Gastrocnemius medialis (tissue), 4 donors: ENCODE measurements at places on chromosomes 6 and 20.

DNA sequence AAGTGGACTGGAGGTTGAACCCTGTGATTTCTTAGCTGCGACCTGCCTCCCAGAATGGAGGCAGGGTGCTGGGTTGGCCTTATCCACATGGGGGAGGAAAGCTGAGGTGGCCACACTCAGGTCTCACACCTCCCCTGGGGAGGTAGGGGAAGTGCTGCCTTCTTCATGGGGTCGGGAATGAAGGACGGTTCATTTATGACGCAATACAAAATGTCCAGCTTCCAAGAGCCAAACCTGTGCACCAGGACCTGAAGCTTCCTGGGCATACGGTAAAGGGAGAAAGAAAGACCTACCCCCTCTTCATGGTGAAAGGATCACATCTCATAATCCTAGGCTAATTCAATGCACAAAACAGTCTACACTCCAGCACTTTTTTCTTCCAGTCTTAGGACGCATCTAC is 150.6 kb upstream of the CDYL start:
- DNase-seq: no peak

DNA sequence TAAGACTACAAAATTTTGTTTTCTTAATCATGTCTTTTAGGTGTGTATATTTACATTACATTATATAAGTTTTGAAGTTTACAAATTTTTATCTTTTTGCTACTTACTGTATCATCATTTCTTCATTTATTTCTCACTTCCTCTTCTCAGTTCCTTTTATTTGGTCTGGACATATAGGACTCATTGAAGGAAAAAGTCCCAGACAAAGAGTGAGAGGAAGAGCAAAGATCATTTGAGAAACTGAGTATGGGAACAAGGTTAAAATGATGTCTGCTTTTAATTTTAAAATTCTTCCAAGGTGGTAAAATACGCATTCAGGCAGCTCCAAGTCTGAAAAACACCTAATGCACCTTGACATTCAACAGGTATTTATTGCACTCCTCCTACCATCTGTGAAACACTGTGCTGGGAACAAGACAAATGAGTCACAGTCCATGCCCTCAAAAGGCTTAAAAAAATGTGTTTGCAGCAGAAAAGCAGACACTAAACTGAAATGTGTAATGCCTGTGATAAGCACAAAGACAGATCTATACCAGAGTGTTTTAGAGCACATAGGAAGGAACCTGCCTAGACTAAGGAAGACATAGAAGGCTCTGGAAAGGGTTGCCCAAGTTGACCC is 63.2 kb downstream of the PKIB start:
- no peak for DNase-seq

GRCh38 chr6:38833320-38833719 is 118.2 kb downstream of the DNAH8 start:
- DNase-seq: no peak

DNA sequence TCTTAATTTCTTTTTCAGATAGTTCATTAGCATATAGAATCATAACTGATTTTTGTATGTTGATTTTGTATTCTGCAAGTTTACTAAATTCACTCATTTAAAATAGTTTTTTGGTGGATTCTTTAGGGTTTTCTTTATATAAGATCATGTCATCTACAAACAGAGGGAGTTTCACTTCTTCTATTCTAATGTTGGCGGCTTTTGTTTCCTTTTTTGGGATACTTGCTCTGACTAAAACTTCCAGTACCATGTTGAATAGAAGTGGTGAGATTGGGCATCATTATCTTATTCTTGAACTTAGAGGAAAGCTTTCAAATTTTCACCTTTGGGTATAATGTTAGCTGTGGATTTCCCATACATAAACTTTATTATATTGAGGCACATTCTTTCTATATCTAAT is 296.9 kb downstream of the BCKDHB start:
- DNase-seq: no peak

GRCh38 chr6:33481192-33481591 is 26.8 kb downstream of the ZBTB9 start:
- DNase-seq: no peak

DNA sequence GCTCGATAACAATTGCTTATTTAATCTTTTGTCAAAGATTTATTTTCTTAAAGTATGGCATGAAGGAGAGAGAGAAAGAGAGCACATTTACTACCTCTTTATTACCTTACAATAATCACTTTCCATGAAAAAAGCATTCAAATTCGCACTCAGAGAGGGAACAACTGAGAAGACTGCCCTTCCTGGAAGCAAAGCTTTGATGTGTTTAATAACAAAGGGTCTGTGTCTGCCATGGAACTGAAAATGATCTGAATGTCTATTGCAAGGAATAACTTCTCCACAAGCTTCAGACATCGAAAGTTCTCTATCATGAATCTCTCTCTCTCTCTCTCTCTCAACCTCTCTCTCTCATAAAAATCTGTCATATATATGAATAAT is 308.9 kb downstream of the HDGFL1 start:
- DNase-seq: no peak

DNA sequence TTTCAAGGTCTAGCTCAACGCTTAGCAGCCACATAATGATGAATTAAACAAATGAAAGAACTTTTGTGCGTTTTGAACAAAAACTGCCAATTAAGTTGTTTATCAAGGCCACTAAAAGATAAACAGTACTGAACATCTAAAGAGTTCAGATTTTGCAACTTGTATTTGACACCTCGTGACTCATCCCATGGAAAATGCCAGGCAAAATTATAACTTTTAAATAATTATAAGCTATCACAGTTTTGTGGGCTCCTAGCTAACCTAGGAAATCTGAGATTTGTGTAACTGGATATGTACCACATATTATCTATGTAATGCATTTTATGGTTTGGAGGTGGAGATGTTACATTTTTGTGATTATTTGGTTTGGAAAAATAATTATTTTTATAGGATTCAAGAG is 9.6 kb upstream of the BAG2 start:
- no peak for DNase-seq

DNA sequence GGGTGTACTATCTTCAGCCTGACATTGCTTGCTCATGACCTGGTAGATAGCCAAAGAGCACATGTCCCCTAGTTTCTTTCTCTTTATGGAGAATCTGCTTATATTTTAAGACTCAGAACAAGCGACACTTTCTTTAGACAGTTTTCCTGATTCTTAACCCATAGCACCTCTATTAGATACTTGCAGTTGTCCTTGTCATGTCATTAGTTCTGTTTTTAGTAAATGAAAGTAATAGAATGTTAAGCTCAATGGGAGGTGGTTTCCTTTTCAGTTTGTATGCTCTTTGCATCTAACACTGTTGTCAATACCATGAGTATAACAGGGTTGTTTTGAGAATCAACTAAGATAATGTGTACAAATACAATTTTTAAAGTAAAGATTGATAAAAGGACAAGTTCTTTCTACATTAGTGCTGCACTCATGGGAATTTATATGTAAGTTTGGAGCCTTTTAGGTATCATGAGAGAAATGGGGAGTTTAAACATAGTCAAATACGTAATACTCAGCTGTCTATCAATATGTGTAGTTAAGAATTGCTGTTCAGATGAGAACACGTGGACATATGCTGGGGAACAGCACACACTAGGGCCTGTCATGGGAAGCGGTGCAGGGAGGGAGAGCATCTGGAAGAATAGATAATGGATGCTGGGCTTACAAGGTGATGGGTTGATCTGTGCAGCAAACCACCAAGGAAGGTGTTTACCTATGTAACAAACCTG is 124.3 kb downstream of the GRM1 start:
- DNase-seq: no peak

- no peak for DNase-seq
These were observed 76.8 kb upstream of the DUSP22 start for GRCh38 chr6:215335-216034.

GRCh38 chr20:57459897-57460296 is 65.0 kb downstream of the CTCFL start:
- DNase-seq: no peak

- DNase-seq: no peak
These were observed 637.7 kb downstream of the BCKDHB start for GRCh38 chr6:80744213-80744612.

- DNase-seq: peak; percentile 48
These were observed 70.5 kb upstream of the SLCO4A1 start for GRCh38 chr20:62571669-62572344.

DNA sequence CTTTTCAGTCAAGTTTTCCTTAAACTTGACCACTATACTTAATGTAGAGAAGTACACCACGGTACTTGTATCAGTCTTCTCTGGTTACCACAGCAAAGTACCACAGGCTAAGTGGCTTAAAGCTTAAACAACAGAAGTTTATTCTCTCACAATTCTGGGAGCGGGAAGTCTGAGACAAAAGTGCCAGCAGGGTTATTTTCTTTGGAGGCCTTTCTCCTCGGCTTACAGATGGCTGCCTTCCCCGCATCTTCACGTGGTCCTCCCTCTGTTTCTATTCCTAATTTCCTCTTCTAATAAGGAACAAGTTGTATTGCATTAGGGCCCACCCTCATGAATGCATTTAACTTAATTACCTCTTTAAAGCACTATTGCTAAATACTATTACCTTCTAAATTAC is 258.0 kb downstream of the PLCB1 start:
- DNase-seq: no peak

- DNase-seq: no peak
These were observed 12.2 kb downstream of the GTPBP2 start for GRCh38 chr6:43616725-43617472.

- no peak for DNase-seq
These were observed 18.2 kb upstream of the POLR1H start for GRCh38 chr6:30042914-30043313.
